ENCODE measurements at places on chromosomes 16 and 17. TPM values are rescaled to one million over a fixed set of nuclear protein-coding genes. Genes with fewer than 3 reads are reported as not detected.

- peak; percentile 77 for DNase-seq
Measured at GRCh38 chr16:12639044-12639443, 164.6 kb downstream of the CPPED1 start.

Gene CLEC18B
- 0.61 TPM for total RNA-seq

Gene GJD3
- 0.67 TPM for total RNA-seq

Gene G6PC1
- total RNA-seq = not detected

Gene SLC13A2
- not detected for total RNA-seq

Data from mammary epithelial cell (primary cell).